ENCODE measurements at places on chromosomes 2 and 18.

- no peak for DNase-seq
Measured at GRCh38 chr18:9017905-9018227, 84.6 kb upstream of the NDUFV2 start.

GRCh38 chr18:22387364-22387763 is 30.4 kb downstream of the CTAGE1 start:
- DNase-seq, result no peak

DNA sequence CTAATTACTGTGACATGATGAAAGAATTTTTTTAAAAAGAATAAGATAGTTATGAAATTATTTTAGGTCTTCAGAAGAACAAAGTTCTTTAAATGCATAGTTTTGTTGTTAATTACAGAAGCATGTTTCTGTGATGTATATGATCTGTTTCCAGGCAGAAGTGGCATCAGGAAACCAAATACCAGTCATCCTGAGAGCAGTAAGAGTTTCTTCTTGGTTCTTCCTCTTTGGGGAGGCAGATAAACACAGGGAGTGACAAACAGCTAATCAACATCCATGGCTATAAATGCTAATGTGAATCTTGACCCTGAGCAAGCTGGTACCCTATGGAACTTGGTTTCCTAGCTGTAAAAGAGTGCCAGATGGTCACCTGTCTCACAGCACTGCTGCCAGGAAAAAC is 29.2 kb downstream of the WIPF1 start:
- no peak for DNase-seq

DNA sequence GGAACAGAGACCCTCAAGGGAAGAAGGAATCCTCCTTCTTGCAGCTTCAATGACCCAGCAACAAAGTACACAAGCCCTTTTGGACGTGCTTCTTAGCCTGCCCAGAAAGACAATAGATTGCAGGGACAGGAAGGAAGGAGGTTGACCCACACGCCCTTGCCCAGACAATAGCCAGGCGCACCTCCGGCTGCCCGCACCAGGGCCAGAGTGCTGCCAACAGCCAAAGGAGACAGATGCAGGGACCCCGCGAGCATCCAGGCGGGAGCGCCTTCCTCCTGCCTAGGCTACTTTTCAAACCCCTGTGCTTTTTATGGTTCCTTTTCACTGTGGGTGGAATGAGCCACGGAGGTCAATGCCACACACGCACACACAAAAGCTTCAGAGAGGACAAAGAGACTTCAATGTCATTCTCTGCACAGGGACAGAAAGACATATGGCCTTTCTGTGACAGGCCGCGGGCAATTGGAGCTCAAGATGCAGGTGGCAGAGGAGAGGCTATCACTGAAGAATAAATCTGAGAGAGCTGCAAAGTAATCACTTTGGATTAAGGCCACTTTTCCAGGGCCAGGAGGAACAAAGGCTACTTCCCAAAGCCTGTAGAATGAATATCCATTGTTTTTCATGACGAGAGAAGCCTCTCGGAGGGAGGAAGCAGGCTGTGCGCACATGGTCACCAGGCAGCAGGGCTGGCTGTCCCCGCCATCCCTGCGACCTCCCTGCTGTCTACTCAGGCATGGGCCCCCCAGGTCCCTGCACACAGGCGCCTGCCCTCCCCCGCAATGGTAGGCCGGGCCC is 300.6 kb downstream of the EIPR1 start:
- DNase-seq, result no peak

Measured in activated CD8-positive, alpha-beta memory T cell treated with anti-CD3 and anti-CD28 coated beads, Interleukin-2, amount 50 U/mL, for 4 hours (primary cell).